Hematopoietic multipotent progenitor cell treated with erythropoietin and hydrocortisone succinate and interleukin-3 and kit ligand, for 6 days (in vitro differentiated cells): ENCODE measurements at places on chromosomes 7 and 10.

DNA sequence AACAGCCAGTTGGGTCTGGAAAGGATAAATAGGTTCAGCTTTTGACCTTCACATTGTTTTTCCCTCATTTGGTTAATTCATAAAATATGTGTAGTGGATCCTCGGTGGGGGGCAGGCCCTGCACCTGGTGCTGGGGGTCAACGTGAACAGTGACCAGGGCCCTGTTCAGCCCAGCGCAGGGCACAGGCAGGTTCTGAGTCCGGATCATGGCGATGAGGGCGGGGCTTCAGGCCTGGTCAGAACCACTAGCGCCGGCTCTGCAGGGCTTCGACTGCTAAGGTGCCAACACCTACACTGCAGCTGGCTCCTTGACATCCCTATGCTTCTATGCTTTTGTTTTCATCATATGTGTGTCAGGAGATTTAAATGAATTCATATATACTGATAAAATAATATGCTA lies 177.7 kb downstream of the CXCL12 start:
- no peak for DNase-seq

- DNase-seq: no peak
Observed at GRCh38 chr7:72476608-72477305, 64.6 kb upstream of the CALN1 start.

DNA sequence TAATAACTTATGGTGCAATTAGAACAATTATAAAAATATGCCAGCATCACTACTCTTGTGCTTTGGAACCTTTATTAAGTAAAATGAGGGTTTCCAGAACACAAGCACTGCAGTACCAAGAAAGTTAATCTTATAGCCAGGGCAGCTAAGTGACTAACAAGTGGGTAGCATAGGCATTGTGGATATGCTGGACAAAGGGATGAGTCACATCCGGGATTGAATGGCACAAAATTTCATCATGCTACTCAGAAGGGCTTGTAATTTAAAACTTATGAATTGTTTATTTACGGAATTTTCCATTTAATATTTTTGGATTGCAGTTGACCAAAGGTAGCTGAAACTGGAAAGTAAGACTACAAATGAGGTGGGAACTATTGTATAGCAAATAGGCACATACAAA lies 250.6 kb downstream of the C7orf25 start:
- DNase-seq: no peak

DNA sequence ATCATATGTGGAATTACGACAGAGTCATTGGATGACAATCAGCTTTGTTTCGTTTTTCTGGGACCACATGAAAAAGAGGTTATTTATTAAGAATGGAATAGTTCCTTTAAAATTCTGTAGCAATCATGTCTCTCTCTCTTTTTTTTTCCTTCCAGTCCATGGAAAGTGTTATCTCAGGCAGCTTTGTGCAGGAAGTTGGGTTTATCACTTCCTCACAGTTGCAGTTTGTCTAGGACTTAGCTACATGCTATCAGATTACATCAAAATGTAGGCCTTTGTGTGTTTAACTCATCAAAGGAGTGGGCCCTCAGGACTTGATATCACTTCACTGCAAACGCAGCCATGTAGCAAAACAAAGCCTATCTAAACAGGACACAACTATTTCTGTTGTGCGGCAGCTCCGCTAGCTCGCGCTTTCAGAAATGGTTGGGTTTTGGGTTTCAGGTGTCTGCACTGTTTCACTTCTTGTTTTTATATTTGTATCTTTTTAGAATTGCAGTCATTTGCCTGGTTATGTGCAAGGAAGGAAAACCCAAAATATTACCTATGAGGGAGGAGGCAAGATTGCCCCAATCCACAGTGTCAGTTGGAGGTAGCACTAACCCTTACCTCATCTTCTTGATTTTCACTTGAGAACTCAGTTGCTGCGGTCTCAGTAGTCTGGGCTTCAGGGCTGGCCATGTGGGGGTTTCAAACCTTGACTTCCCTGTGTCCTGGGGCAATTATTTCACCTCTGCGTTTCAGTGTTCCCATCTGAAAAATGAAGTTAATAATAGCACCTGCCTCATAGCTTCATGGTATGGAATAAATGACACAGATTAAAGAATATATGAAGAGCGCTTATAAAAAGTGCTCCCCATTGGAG lies 66.7 kb downstream of the HHEX start:
- DNase-seq: peak; percentile 97

DNA sequence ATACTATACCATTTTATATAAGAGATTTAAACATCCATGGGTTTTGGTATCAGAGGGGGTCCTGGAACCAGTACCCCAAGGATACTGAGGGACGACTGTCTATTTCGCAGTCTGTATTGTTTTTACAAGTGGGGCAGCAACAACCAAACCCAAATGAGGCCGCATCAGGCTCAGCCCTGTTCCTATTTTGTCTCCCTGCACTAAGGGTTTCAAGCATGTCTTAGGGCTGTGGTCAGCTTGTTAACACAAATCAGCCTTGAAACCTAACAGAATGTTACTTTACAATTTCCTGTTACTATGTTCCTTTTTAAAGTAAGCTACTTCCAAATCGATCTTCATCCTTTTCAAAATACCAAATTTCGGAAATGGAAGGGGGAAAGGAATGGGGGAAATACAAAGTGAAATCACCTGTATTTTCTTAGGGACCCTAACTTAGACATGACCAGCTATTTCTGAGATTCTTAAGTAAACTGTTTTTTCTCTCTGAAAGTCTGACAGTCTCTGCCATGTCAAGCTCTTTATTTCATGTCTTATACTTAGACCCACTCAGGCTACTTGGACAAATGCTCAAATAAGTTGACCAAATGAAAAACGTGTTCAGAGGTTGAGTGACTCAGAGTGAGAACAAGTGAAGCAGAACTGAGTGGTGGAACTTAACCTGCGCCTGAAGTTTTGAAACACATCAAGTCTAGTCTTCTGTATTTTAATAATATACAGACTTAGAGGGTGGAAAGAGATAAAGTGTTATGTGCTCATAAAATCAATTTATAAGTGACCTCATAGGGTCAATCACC lies 75.8 kb downstream of the C1GALT1 start:
- no peak for DNase-seq

- DNase-seq: no peak
Observed at GRCh38 chr10:129940617-129941198, 23.4 kb downstream of the EBF3 start.

DNA sequence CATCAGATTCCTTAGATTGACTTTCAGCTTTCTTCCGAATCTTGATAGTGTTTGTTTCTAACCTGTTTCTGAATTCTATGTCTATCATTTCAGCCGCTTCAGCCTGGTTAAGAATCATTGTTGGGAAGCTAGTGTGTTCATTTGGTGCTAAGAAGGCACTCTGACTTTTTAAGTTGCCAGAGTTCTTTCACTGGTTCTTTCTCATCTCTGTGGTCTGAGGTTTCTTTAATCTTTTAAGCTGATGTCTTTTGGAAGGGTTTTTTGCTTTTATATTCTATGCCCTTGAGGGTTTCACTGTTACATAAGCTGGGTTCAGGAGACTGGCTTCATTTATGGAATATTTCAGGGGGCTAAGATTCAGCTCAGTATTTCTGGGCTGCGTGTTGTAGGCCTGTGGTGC lies 104.5 kb upstream of the PRSS58 start:
- no peak for DNase-seq

DNA sequence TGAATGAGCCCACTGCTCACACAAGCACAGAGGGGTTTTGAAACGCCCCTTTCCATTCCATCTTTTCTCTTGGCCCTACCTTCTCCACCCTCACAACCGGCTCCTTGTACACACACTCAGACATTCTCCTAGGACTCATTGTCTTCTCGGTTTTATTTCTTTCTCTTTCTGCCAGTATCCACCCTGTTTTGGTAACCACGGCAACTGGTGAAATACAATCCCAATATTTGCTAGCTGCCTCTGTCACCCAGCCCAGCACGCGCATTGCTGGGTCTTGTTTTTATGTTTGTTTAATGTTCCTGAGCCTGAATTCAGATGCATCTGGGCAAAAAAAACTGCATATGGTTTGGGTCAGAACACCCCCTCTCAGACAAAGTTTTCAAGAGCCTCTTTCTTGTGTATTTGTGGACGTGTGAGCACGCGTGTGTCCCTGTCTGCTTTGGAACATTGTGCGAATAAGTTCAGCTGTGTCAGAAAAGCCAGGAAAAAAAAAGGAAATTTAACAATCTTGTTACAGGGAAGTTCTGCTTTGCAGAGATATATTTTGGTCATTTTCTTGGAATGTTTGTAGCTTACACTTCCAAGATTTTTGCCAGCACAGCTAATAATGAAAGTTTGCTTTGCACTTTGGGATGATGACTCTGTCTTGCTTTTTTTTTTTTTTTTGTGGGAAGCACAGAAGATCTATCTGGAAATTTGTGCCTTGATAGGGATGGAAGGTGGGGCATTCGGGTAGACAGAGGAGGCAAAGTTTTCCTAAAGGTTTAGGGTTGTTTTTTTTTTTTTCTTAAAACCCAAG lies 225.9 kb downstream of the TRIL start:
- DNase-seq: no peak

GRCh38 chr7:152351168-152351567 lies 84.6 kb downstream of the KMT2C start:
- no peak for DNase-seq

GRCh38 chr10:62284221-62284620 lies 15.6 kb upstream of the RTKN2 start:
- no peak for DNase-seq

- no peak for DNase-seq
Observed at GRCh38 chr10:14173391-14173705, 157.4 kb downstream of the FRMD4A start.

DNA sequence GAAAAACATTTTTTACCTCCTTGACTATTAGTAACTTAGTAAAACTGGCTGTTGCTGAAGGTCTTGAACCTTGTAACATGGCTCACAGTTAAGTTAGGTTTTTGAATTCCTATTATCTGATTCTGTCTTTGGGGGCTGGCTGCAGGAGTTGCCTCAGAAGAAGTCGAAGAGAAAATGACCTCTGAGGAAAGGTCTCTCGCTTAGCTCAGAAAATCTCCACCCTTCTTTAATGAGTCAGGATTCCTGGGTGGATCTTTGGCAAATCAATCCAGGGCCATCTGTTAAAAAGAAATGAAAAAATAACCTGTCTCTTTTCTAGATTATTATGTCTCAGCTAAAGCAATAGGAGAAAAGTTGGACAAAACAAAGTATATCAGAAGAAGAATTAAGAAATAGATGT lies 267.8 kb upstream of the SEMA3C start:
- no peak for DNase-seq

- no peak for DNase-seq
Observed at GRCh38 chr7:131620673-131621609, 64.5 kb upstream of the PODXL start.

DNA sequence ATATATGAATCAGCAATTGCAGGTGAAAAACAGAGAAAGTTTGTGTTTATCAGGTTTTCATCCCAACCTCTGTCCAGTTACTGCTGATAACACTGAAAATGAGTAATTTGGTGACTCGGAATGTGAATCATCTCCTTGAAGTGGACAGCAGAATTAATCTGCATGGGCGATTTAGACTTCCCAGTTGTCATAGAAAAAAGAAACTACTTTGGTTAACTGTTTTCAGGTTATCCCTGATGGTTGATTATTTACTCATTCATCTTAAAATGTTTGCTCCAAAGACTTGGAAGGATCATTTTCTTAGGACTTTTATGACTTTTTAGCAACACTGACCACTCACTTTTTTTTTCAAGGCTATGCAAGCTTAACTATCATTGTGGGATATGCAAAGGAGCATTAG lies 504.1 kb upstream of the ANKRD30A start:
- no peak for DNase-seq

DNA sequence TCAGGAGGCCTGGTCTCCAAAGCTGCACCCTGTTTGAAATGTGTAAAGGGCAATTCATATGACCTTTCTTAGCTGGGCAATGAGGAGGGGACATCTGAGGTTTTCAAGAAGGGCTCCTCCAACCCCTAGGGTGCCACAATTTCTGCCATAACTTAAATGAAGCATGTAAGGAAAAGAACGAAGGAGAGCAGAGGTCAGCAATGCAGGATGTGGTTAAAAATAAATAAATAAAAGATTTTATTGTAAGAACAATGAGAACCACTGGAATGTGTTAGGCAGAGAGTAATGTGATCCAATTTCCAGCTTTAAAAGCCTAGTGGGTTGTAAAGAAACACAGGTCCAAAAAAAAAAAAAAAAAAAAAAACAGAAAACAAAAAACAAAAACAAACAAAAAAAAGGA lies 673.1 kb downstream of the TNS3 start:
- no peak for DNase-seq

- DNase-seq: no peak
Observed at GRCh38 chr10:9853405-9854355, 1164.0 kb upstream of the CELF2 start.

GRCh38 chr10:71368643-71369042 lies 28.1 kb upstream of the CDH23 start:
- peak; percentile 29 for DNase-seq

GRCh38 chr10:45557275-45557905 lies 115.2 kb downstream of the ZFAND4 start:
- DNase-seq: peak; percentile 84

GRCh38 chr10:45438466-45439090 lies 64.6 kb downstream of the ALOX5 start:
- DNase-seq: peak; percentile 36

DNA sequence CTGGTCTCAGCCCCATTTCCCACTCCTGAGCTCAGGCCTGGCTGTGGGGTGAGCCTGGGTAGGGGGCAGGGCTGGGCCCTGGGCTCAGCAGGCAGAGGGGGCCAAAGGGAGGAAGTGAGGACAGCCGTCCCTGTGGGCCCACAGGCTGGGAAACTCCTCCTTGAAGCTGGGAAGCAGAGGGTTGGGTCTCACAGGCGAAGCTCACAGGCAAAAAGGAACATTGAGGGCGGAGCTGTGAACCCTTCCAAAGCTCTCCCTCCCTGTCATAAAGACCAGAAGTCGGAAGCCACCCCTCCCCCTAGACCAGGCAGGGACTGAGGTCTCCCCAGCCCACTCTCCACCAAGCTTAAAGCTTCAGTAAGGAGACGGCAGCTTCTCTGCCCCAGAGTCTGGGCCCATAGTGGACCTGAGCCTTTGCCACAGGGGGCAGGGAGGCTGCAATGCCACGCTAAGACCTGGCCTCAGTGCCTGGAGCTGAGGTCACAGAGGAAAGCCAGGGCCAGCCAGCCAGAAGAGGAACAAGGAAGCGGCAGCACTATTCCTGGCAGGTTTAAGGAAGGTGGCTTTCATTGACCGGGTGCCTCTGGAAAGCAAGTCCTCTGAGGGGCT lies 1.0 kb upstream of the KCP start:
- DNase-seq: no peak

- no peak for DNase-seq
Observed at GRCh38 chr10:96577069-96577468, 9.7 kb downstream of the TM9SF3 start.
